Stimulated activated naive B cell treated with anti-CD40 and anti-IgM and Interleukin-4, amounts not matched to agents 10 μg/mL and 1 μg/mL and 100 μg/mL, for 72 hours (primary cell): ENCODE measurements at places on chromosomes 4 and X.

GRCh38 chr4:98473046-98473445, 185.4 kb downstream of the TSPAN5 start:
- no peak for DNase-seq

DNA sequence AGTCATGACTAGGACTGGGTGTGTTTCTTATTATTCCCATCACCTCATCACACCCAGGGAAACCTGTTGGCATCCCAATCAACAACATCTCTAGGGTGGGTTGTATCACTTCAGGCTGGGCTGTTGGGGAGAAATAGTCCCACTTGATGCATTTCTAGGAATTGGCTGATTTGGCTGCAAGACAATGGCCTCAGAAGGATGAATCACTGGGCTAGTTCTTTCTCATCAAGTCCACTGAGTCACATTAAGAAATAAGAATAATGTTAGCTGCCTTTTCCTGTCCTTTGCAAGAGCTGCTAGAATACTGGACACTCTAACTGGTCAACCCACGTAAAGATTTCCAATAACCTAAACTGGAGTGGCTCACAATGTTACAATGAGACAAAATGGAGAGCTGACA, 104.2 kb downstream of the CHRDL1 start:
- DNase-seq = no peak

- no peak for DNase-seq
These were observed 53.4 kb downstream of the SHROOM3 start for GRCh38 chr4:76488455-76488854.

DNA sequence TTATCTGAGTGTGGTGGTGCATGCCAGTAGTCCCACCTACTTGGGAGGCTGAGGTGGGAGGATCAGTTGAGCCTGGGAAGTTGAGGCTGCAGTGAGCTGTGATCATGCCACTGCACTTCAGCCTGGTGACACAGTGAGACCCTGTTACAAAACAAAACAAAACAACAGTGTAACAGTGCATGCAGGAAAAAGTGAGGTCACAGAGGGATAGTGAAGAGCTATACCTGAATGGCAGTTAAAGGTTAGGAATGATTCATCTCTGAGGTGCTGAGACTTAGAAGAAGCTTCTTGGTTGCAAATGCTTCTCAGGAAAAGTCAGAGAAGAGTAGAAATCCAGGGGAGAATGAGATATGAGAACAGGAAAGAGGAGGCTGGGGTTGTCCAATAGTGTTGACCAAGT, 178.7 kb downstream of the FRAS1 start:
- DNase-seq = no peak

DNA sequence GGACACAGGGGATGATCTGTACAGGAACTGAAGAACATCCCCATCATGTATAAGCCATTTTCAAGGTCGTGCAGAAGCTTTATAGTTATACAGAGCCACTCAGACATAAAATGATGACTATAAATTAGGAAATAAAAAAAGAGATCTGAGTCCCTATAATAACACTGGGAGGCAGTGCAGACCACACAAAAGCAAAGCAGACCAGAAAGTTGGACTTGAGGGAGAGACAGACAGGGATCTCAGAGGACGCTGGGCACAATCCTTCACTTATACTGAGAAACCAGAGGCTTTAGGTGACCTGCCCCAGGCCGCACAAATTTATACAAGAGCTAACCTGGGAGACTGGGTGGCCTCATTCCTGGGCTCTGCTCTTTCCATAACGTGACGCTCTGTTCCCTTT, 70.5 kb downstream of the HADH start:
- DNase-seq = no peak

GRCh38 chr4:134202166-134202956, 772 bp upstream of the PABPC4L start:
- DNase-seq = no peak

DNA sequence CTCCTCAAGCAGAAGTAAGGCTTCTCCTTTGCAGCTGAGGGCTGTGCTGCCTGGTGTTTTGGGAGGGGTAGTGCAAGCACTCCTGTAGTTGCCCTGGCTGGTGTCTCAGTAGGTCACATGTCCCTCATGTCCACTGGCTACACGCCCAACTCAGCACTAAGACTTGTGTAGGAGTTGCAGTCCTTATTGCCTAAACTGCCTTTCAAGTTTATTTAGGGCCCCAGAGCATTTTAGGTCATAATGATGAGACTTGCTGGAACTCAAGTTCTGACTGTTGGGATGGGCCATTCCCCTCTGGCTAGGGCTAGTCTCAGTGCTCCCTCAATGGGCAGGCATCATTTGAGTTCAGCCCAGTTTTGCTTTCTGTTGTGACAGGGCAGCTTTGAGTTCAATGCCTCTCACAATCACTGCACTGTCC, 44.1 kb downstream of the PPM1K start:
- no peak for DNase-seq

- no peak for DNase-seq
These were observed 30.2 kb downstream of the RBBP7 start for GRCh38 chrX:16839852-16840460.

DNA sequence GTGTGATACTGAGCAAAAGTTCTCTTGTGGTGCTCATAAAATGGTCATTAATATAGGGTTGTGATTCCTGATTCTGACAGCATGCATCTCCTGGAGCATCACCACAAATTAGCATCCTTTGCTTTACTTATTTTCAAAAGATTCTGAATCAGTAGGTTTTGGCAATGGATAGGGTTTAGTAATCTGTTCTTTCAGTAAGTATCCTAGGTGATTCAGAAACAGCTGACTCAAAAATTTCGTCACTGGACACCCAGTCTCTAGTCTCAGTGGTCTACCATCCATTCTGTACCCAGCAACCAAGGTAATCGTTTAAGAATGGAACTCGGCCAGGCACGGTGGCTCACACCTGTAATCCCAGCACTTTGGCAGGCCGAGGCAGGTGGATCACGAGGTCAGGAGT, 4.1 kb downstream of the CBLL2 start:
- no peak for DNase-seq

DNA sequence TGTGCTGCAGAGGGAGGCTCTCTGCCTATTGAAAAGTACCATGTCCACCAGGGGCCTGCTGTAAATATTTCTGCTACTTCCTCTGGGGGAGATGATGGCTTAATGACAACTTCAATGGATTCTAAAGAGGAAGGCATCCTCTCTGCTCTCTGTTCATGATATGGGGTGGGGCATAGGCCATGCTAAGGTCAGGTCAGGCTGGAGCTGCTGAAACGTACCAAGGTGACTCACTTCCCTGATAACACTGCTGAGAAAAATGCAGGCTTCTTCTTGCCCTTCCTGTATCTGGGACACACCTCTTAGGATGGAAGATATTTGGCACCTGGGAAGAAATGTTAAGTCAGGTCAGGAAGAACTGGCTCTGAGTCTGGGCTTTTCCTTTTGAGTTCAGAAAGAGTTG, 31.5 kb downstream of the HS3ST1 start:
- no peak for DNase-seq

DNA sequence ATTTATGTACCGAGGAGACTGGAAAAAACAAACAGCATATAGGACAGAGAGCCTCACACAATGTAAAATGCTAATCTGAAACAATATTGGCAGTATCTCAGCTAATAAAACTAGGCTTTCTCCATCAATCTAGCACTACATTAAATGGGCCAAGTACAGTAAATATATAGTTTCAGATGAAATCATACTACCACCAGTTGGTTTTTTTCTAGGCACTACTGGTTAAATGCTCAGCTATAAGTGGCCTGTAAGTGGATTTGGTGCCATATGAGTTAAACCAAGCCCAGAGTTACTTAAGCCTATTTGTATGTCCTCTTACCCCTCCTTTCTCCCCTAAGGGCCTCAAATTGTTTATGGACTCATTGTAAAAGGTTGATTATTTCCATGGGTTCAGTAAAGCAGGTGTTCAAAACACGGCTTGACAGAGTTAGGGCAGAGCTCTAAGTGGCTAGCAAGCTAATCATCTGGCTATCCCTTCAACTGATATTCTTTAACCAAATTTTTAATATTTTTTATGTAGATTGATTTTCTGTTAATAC, 57.5 kb downstream of the FAM13A start:
- no peak for DNase-seq

- no peak for DNase-seq
These were observed 7.2 kb downstream of the PRDM5 start for GRCh38 chr4:120915336-120915735.

DNA sequence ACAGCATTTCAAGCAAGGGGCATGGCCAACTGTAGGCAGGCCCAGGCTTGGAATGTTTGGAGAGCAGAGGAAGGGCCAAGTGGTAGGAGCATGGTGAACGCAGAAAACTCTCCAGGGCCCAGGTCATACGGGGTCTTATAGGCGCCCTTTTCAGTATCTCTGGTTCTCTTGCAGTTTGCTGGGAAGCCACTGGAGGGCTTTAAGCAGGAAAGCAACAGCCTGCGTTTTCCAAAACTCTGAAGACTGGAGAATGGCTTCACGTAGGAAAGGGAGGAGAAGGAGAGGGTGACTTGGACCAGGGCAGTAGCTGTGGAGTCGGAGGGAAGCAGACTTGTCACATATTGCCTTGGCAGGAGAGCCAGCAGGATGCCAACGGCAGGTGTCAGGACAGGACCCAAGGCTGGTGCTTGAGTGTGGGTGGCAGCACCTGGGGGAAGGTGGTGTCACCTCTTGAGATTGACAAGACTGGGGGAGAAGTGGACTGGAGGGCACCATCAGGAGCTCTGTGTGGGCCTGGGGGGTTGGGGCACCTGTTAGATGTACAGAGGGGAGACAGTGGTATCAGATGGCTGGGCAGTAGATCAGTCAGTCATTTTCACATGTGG, 21.9 kb downstream of the TKTL1 start:
- no peak for DNase-seq

GRCh38 chr4:176902710-176903323, 110.1 kb upstream of the VEGFC start:
- no peak for DNase-seq
